Sigmoid colon (tissue), 7 donors: ENCODE measurements at places on chromosomes 13 and 19. TPM values are rescaled to one million over a fixed set of nuclear protein-coding genes. Genes with fewer than 3 reads are reported as not detected.

DNA sequence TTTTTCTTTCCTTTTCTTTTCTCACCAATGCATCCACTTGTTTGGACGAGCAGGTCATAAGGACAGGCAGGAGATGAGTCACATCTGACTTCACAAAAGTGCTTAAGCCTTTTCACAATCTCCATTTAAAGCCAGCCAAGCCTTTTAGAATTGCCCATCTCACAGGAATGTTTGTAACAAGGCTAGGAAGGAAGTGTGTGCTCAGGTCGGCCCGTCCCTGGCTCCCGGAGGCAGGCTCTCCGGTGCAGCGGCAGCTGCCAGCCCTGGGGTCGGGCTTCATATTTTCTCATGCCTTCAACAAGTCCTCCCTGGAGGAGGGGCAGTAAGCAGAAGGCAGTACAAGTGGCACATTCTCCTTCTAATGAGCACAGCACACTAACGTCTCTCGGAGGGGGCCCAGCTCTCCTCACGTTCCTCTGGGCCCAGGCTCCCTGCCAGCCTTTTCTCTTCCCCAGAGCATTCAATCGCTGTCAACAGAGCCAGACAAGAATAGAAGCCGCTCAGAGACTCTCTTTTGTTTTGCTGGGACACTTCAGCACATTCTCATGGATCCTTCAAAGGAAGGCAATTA, 180.5 kb downstream of the COL4A1 start:
- H3K4me1 ChIP-seq, result no peaks in the 10 kb centered on the region
- no peak overlapping the region for H3K4me3 ChIP-seq
- H3K27me3 ChIP-seq, result no peaks in the 10 kb centered on the region
- peak overlapping the region; percentile 79 for H3K27ac ChIP-seq
- DNase-seq, result peak; percentile 82

DNA sequence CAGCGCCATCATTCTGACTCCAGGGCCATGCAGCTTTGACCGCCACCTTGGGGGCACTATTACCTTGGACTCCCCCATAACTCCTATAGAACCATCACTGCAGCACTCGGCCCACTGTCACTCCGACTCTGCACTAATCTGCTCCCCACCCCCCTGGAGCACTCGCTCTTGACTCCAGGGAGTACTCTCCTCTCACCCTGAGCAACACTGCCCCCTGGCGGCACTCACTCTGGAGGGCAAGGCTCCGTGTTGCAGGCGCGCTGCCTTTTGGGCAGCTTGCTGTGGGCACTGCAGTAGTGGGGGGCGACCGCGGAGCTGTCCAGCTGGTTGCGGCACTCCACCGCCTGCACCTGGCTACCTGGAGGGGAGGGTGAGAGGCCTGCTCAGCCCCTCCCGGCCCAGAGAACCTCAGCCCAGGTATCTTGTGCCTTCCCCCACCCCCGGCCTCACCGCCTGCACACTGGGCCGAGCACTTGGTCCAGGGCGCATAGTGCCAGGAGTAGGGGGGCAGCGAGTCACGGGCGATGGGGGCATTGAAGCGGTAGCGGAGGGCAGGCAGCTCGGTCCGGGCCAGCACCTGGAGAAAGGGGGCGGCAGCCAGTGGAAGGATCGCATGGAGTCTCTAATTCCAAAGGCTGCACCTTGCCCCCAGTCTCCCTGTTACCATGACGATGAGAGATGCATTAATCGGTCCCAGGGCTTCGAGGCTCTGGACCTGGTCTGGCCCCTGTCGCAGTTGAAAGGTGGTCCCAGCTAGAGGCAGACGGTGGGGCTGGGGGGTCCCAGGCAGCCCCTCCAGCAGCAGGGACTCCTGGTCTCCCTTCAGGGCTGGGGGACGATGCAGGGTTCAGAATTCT, 8.9 kb upstream of the MYO1F start:
- no peaks in the 10 kb centered on the region for H3K27me3 ChIP-seq
- H3K4me1 ChIP-seq, result no peaks in the 10 kb centered on the region
- no peak for DNase-seq
- peaks cover 50% of the 10 kb centered on the region for H3K36me3 ChIP-seq
- H3K27ac ChIP-seq, result no peak overlapping the region

The FBXO17 gene
- 28.6 TPM for total RNA-seq

The ZNF415 gene
- 16.9 TPM for total RNA-seq
